Purkinje cell (primary cell): ENCODE measurements at places on chromosomes 1 and 21. TPM values are rescaled to one million over a fixed set of nuclear protein-coding genes. Genes with fewer than 3 reads are reported as not detected.

KRTAP12-2 gene
- polyA plus RNA-seq = not detected in 2 replicates

ALPL gene
- polyA plus RNA-seq = 0.16 TPM in 1 of 2 replicates, not detected in the other

AIM2 gene
- polyA plus RNA-seq = 0.56 and 2.4 TPM in 2 replicates

SPRR2E gene
- polyA plus RNA-seq = not detected in 2 replicates

ARHGAP30 gene
- polyA plus RNA-seq = 0.11 TPM in 1 of 2 replicates, not detected in the other

NBPF8 gene
- polyA plus RNA-seq = 0.48 and 0.66 TPM in 2 replicates

VWA5B1 gene
- not detected in 2 replicates for polyA plus RNA-seq

PLEKHN1 gene
- not detected in 2 replicates for polyA plus RNA-seq

MMEL1 gene
- not detected in 2 replicates for polyA plus RNA-seq

INSRR gene
- not detected in 2 replicates for polyA plus RNA-seq
